Activated CD4-positive, alpha-beta T cell treated with anti-CD3 and anti-CD28 coated beads, Interleukin-2, Interleukin-6, amounts not matched to agents 100 ng/mL and 50 ng/mL, durations not matched to agents 16 hours and 8 hours (primary cell): ENCODE measurements at places on chromosomes 2 and 18.
A peak's percentile ranks its signal among the peaks of the same experiment; 100 is the strongest.

DNA sequence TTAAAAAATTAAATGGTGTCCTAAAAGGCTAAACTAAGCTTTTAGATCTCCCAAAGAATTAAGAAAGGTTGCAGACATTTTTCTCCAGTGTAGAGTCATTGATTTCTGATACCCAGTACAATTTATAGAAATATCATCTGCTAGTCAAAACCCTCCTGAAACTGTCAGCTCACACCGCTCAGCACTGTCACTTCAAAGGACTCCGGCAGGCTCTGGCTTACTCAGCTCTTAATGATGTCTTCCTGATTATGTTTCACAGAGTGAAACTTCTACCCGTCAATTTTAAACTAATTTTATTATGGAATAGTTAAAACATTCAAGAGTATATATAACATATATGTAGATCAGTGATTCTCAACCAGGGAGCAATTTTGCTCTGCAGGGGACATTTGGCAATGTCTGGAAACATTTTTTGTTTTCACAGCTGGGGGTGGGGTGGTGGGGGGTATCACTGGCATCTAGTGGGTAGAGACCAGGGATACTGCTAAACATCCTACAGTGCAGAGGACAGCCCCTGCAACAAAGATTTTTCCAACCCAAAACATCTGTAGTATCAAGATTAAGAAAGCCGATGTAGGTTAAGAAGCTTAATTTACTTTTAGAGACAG is 31.6 kb downstream of the CDK15 start:
- DNase-seq: peak; percentile 37

DNA sequence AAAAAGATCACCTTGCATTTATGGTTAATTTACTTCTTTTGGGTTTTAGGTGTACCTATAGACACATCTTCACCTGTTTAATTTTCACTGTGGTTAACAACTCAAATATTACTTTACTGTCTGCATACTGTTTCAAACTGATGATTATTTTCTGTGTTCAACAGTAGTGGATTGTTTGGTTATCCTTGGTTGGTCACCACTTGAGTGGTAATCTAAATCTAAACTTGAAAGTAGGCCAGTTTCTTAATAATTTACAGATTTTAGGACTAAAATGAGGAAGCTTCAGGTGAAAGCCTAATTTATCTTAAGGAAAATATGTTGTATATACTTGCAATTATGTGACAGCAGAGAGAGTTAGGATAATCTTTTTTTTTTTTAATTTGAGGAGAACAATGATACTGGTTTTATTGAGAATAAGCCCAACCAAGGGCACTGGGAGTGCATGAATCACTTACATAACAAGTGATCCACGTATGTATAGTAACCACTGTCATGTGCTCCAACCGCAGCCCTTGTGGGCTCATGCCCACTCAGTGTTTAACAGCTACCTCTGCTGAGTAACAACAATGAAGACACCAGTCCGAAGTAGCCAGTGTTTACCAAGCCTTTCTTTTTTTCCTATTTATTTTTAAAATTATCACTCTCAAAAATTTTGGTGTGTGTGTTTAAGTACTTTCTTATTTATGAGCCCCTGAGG is 31.0 kb upstream of the WDSUB1 start:
- DNase-seq: no peak

DNA sequence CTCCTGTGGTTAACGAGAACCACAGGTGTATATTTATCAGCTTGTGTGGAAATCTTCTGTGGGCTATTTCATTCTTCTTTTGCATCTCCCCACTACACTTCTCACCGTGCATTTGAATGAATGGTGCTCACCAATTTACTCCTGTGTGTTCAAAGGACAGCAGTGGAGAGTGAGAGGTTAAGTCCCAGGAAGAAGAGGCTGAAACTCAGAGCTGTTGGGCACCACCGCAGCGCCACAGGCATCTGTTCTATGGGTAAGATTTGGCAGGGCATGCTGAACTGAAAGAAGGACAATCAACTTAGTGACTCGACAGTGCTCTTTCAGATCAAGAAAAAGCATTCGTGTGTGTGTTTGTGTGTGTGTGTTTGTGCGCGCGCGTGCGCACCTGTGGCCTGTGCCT is 297.9 kb upstream of the SIX2 start:
- DNase-seq: no peak

GRCh38 chr2:108194409-108195132 is 45.2 kb upstream of the SULT1C3 start:
- no peak for DNase-seq

DNA sequence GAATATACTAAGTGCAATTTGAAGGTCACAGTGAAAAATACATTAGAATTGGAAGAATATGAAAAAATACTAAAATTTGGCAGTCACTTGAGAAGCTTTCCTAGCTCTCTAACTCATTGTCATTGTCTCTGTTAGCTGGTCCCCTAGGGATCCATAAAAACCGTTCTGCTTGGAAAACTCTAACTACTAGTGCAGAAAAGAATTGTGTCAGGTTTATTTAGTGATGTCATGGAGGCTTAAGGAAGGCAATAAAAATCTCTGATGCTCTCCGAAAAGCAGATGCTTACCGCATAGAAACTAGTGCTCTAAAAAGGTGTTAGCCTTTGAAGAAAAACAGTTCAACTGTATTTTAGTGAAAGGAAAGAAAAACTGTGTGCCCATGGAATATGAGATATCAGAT is 150.1 kb upstream of the DLGAP1 start:
- no peak for DNase-seq

- no peak for DNase-seq
These were observed 324.1 kb upstream of the TCF4 start for GRCh38 chr18:55912071-55912470.

GRCh38 chr2:107072150-107072940 is 186.4 kb upstream of the ST6GAL2 start:
- no peak for DNase-seq

DNA sequence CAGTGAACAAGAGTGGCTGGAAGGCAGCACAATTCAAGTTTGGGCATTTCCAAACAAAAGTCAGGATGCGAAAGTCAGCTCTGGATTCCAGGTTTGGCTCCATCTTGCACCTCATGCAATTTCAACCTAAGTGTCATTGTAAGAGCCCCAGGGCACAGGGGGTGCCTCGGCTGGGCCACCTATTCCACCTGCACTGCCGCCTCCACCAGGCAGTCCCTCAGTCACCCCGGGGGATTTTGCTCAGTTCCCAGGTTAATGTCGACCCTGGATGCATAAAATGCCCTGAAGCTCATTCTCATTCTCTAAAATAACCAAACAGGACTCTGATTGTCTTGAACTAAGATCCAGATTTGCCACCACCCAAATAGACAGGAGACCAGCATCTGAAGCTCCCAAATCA is 77.6 kb downstream of the EDAR start:
- no peak for DNase-seq
